Amniotic epithelial cell (primary cell): ENCODE measurements at places on chromosomes 2 and 18.

DNA sequence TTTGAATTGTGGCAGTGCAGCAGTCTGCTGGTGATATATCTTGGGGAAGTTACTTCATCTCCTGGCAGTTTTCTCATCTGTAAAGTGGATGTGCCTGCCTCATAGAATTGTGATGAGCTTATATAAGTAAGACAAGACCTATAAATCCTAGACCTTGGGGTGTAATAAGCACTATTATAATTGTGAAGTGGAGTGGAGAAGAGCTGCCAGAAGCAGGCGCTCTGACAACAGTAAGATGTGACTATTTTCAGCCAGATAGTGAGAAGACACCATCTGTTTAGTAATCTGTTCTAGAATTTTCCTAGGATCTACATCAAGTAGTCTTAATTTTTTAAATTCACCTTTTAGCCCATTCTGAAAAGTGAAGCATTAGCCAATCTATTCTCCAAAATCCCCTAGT, 85.6 kb upstream of the TSPYL6 start:
- no peak for DNase-seq

GRCh38 chr2:74876081-74876886, 42.4 kb downstream of the HK2 start:
- peak; percentile 70 for DNase-seq

GRCh38 chr2:134883552-134884293, 34.9 kb upstream of the CCNT2 start:
- DNase-seq, result no peak

DNA sequence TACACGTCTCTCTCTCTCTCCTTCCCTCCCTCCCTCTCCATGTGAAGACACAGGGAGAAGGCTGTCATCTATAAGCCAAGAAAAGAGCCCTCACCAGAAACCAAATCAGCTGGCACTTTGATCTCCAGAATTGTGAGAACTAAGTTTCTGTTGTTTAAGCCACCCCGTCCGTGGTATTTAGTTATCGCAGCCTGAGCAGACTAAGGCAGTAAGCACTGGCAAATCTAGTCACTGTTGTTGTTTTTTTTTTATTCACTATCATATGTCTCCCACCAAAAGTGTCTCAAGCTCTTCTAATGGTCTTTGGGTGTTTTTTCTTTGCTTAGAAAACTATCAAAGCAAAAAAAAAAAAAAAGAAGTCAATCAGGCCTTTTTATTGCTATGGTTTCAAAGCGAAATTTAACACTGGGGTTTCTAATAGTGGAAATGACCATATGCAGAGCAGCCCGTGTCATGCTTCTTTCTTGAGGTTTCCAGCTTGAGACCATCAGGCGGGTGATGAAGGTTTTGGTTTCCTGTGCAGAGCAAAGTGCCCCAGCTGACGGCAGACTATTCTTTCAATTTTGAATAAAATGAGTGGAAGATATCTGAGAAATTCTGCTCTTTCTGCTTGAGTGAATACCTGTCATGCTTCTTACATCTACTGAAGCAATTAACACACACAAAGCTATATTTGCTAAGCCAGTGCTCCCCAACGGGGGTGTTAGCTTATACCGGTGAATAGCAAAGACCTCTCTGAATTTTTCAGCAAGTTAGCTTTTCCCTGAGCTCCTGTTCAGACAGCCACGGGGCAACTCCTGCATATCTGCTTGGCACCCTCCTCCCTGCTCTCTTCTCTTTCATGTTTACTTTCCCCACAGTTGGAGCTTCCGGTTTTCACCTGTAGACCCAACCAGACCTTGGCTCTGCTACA, 394.1 kb upstream of the ATP5MC3 start:
- DNase-seq, result no peak

DNA sequence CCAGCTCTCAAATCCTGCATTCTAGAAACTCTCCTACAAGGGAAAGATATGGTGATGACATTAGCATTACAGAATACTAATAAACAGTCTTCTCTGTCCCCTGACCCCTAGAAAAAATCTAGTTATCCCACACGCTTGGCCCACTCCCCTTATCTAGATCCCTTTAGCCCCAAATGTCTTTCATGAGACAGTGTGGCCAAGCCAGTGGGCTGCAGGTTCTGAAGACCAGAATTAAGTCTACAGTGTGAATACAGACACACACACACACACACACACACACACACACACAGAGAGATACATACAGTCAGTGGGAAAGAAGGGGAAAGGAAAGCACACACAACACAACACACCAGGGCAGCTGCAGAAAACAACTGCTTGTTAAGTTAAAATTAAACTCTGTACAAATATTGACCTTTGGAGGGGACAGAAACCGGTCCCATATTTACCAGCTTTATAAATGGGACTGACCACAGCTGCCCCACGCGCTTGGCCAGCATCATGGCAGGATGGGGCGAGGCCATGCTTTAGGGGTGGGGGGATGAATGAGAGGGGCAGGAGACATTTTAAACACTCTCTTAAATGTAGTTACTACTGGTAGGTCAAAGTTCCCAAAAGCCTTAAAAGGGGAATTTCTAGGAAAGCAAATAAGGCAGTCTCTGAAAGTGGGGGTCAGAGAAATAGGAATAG, 49.1 kb downstream of the NHEJ1 start:
- no peak for DNase-seq

- no peak for DNase-seq
Measured at GRCh38 chr18:54859667-54860421, 31.6 kb downstream of the RAB27B start.
